ENCODE measurements at places on chromosomes 12 and 14. TPM values are rescaled to one million over a fixed set of nuclear protein-coding genes. Genes with fewer than 3 reads are reported as not detected.

EPS8 gene
- total RNA-seq, result 237 TPM

REP15 gene
- 2.4 TPM for total RNA-seq

GPD1 gene
- 0.20 TPM for total RNA-seq

MAP1LC3B2 gene
- total RNA-seq, result 0.52 TPM

OVCH1 gene
- 0.07 TPM for total RNA-seq

RPL10L gene
- total RNA-seq, result not detected

AKAP6 gene
- 10.1 TPM for total RNA-seq
